GM23248 (cell line): ENCODE measurements at places on chromosomes 5 and 9.
A peak's percentile ranks its signal among the peaks of the same experiment; 100 is the strongest.

- DNase-seq, result peak; percentile 44
These were observed 683 bp downstream of the OSMR start for GRCh38 chr5:38846379-38847011.

DNA sequence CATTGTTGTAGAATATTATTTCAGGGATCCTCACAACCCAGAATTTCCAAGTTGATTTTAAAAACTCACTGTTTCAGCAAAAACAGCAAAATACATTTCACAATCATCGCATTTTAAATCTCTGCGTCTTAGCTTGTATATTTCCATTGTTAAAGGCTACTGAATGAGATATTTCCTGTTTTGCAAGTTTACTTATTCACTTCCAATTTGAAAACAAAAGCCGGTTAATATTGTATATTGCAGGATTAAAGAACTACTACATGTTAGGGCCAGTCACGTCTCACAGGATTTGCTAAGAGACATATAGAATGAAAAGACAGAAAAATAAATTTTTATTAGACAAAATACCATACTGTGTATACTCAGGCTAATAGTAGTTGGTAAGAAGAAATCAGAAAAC, 395.9 kb upstream of the CDH9 start:
- DNase-seq, result no peak

- DNase-seq, result no peak
These were observed 25.1 kb downstream of the EXD3 start for GRCh38 chr9:137397675-137398423.

DNA sequence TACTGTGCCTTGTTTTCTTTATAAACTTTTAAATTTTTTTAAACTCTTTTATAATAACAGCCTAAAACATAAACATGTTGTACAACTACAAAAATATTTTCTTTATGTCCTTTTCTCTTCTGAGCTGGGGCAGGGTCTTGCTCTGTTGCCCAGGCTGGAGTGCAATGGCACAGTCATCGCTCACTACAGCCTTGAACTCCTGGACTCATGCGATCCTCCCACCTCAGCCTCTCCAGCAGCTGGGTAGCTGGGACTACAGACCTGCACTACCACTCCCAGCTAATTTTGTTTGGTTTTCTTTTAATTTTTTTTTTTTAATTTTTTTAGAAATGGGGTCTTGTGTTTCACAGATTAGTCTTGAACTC, 31.5 kb downstream of the TTC1 start:
- no peak for DNase-seq

DNA sequence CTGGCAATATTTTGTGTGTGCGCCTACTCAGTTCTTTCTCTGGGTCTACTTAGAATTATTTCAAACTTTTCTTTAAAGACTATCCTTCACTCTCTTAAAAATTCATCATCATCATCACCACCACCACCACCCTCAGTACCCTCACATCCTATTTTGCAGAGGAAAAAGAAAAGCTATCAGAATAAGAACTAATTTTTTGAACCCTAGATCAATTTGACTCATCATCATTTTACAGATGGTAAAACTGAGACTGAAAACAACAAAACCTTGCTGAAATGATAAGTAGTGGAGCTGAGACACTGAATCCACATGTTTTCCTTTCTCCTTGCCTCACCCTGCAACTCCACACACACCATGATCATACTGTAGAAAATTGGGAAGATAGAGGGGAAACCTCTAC, 119.3 kb downstream of the SSBP2 start:
- DNase-seq, result no peak

- DNase-seq, result no peak
These were observed 82.9 kb downstream of the PHF2 start for GRCh38 chr9:93659044-93659836.

DNA sequence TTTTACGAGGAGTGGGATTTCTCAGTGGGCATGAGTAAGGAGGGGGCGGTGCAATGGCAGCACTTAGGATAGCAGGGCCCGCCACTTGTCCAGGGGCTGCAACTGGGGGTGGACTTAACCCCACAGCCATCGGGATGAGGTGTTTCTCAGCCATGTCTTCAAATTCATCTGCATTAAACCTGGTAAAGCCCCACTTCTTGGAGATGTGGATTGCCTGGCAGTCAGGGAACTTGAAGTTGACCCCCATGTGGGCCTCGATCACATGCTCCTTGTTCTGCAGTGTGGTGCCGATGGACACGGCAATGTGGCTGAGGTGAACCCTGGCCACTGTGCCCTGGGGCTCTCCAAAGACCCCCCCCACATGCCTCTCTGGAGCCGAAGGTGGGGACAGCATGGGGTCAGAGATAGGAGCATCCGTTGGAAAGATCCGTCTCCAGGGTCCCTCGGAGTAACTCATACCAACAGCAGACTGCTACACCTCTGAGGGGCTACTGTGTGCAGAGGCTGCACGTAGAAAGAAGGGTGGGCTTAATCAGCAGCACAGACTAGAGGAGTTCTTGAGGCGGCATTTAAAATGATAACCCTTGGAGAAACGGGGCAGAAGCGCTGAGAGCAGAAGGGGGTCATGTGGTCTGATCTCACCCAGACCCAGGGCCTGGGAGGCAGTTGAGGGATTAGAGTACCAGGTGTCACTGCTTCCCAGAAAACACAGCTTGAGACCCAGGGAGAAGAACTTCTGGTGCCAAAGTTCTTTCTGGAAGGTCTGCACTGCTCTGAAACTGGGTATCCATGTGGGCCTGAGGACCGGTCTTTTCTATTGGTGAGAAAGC, 141.4 kb downstream of the MTX3 start:
- no peak for DNase-seq

- DNase-seq, result no peak
These were observed 929.6 kb upstream of the WWC1 start for GRCh38 chr5:167361795-167362194.

DNA sequence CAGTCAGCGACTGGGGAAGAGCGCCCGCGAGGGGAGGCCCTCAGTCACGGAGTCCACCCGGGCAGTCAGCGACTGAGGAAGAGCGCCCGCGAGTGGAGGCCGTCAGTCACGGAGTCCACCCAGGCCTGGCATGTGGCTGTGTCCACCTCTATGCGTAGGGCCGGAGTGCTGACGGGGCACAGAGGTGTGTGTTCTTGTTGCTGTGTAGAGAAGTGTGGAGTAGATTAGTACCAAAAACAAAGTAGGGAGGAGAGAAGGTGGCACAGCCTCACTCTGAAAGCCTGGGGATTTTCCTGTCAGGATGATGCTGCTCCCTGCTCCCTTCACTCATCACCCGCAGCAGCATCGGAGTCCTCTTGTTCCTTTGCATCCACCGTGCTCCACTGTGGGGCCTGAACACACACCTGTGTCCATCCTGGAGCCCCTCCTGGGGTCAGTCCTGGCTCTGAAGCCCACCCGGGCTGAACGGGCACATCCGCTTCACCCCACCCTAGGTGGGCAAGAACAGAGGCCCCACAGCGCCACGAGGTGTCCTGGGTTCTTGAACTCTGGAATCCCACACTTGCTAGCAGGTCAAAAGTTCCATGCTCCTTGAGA, 37.9 kb downstream of the AHRR start:
- DNase-seq, result no peak

GRCh38 chr5:3600106-3601060, 4.8 kb downstream of the IRX1 start:
- peak; percentile 75 for DNase-seq

GRCh38 chr9:122302237-122303093, 37.8 kb downstream of the MRRF start:
- no peak for DNase-seq

GRCh38 chr5:60763061-60763460, 63.1 kb upstream of the DEPDC1B start:
- no peak for DNase-seq

DNA sequence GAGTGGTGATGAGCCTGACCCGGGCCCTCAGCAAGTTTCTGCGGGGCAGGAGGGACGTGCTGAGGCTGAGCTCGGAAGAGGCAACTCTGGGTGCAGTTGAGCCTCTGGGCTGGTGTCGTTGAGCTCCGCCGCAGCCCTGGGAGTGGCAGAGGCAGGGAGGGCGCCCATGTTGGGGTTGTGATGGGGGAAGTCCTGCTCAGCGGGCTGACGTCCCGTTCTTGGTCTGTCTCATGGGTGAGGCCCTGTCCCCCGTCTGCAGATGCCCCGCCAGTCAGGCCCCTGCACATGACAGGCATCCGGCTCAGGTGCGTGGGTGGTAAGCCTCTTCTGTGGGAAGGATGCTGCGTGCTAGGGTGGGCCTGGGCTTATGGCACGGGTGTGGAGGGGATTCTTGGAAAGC, 64.3 kb downstream of the RXRA start:
- DNase-seq, result no peak

DNA sequence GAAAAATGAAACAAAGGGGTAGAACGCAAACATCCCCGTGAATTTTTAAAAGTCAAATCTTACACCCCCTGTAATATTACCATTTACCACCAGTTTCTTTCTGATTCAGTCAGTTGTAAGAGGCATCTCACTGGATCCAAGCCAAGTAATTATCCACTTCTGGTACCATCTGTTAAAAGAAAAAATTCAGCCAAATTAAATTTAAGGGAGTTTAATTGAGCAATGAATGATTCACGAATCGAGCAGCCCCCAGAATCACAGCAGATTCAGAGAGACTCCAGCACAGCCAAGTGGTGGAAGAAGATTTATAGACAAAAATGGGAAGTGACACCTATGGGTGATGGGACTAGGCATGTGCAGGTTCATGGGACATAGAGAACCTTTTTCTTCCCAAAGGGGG, 29.9 kb upstream of the MTMR12 start:
- DNase-seq, result no peak

DNA sequence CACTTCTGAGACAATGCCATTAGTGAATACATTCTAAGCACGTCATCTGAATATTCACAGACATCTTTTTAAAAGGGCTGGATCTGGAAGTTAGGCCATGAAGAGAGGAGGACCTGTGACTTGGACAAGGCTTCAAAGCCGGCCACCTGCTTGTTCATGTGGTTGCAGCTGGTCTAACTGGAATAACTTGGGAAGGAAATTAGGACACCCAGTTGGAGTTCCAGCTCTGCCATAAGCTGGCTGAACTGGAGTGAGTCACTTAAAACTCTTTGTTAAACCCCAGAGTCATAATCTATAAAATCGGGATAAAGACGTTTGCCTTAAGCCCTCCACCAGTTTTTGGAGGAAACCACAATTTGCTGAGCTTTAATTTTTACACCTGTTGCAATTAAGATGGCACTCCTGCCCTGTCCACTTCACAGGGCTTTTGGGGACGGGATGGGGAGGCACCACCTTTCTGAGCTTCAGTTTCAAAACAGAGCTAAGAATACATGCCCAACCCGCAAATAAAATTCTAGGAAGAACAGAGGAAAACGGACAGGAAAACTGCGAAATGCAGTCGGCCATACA, 536 bp upstream of the STX17 start:
- DNase-seq, result peak; percentile 35

DNA sequence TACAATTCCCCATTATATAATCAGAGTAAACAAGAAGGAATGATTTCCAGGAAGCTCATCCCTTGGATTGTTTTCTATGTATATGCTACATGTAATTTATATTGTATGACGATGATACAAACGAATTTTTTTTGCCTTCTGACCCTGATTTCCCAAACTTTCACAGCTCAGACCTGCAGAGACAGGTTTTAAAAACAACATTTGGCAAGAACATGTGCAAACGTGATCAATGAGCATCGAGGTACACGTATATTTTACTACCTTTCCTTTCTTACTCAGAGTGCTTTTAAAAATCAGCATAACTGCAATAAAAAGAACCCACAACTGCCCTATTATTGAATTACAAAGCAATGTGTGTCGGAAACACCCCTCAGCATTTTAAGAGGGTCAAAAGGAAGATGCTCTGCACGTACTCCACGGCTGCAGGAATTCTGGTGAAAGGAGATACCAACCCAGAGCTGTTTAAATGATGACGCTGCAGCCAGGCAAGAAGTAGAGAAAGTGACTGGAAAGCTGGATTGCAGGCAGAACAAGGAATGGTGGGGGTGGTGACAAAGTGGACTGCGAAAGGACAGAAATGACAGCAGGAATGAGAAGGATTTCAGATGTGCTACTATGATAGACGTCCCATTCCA, 533.5 kb downstream of the RAB3C start:
- DNase-seq, result no peak

- no peak for DNase-seq
These were observed 133.6 kb upstream of the IER5L start for GRCh38 chr9:129311643-129312042.
